ENCODE measurements at places on chromosomes 2 and 18. TPM values are rescaled to one million over a fixed set of nuclear protein-coding genes. Genes with fewer than 3 reads are reported as not detected.

CHRNG gene
- total RNA-seq, result not detected

DOK6 gene
- not detected for total RNA-seq

ABCA12 gene
- total RNA-seq, result not detected

PCARE gene
- not detected for total RNA-seq

PLCL1 gene
- total RNA-seq, result 0.87 TPM

NEURL3 gene
- 3.4 TPM for total RNA-seq

DSEL gene
- 0.15 TPM for total RNA-seq
